Keratinocyte (primary cell): ENCODE measurements at places on chromosomes 7 and 10.

- DNase-seq, result no peak
These were observed 58.2 kb downstream of the PTPRN2 start for GRCh38 chr7:158529181-158530096.

DNA sequence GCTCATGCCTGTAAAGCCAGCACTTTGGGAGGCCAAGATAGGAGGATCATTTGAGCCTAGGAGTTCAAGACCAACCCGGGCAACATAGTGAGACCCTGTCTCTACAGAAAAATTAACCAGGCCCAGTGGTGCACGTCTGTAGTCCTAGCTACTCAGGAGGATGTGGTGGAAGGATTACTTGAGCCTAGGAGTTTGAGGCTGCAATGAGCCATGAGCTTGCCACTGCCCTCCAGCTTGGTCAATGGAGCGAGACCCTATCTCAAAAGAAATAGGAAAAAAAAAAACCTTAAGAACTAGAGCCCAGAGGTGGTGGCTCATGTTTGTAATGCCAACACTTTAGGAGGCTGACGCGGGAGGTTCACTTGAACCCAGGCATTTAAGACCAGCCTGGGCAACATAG lies 2.2 kb downstream of the STRA8 start:
- DNase-seq, result no peak

DNA sequence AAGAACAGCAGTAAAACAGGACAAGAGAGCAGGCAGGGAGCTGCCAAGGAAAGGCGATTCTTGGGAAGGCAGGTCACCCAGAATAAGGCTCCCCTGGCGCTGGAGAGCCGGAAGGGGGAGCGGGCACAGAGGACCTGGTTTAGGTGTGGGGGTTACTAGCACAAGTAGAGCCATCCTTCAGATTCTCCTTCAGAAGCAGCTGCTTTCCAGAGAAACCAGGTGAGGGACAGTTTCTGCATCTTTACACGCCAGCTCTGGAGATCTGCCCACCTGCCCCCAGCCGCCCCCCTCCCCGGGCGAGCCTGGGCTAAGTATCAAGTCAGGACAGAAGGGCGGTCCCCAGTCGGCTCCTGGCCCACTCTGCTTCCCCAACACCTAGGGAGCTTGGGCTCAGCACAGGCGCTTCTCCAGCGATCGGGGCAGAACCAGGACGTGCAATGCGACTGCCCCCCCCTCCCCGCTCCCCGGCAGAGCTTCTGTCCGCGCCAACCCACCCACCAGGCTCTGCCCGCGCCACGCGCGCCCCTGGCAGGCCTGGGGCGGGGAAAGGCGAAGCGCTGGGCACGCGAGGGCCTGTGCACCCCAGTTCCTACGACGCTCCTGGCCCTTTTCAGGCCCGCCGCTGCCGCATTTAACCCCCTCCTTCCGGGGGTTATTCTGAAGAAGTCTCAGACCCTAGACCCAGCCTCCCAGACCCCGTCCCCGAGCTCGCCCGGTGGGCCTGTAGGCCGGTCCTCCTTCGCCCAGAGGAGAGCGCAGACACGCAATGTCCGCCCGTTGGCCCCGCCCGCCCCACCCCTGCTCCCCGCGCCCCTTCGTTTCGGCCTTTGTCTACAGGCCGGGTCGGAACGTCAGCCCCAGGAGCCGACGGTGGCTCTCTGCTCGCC lies 4.4 kb upstream of the EN2 start:
- no peak for DNase-seq

- no peak for DNase-seq
These were observed 76.3 kb upstream of the CUX1 start for GRCh38 chr7:101740981-101741725.

- DNase-seq, result no peak
These were observed 8.5 kb downstream of the KCNMA1 start for GRCh38 chr10:77628906-77629730.

DNA sequence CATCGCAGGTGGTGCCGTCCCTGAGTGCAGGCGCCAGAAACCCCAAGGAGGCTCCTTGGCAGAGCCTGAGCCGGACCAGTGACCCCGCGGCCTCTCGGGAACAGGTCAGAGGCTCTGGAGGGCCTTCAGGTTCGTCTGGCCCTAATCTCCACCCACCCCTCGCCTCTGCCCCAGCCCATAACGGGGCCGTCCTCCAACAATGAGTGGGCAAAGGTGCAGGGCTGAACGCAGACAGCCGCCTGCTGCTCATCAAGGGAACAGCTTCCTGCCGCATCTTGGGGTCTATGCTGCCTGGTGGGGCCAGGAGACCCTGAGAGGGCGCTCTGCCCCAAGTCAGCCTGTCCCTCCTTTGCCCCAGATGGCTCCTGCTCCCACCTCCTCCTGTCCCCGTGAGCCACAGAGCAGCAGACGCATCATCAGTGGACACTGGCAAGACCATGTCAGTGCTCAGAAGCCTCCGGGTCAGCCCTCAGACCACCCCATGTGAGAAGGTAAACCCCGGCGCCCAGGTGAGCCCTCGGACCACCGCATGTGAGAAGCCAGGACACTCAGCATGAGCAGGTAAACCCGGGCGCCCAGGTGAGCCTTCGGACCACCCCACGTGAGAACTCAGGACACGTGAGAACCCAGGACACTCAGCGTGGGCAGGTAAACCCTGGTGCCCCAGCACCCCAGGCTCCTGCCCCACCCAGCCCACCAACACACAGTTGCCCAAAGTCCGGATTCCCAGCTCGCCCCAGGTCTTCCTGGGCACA lies 142.0 kb downstream of the PTPRN2 start:
- DNase-seq, result no peak

GRCh38 chr10:70893227-70894006 lies 5.1 kb upstream of the PCBD1 start:
- DNase-seq, result no peak

DNA sequence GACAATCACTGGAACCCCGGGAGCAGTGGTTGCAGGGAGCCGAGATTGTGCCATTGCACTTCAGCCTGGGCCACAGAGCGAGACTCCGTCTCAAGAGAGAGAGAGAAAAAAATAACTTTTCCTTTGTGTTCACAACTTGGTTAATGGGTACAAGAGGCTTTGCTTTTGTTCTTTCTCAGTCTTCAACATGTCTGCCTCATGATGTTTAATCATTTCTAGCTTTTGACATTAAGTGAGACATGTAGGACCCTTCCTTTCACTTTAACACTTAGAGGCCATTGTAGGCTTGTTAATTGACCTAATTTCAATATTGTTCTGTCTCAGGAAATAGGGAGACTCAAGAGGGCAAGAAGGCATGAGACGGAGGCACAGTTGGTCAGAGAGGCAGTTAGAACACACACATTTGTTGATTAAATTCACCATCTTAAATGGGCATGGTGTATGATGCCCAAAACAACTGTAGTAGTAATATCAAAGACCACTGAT lies 9.3 kb upstream of the CRCP start:
- no peak for DNase-seq
